ENCODE measurements at places on chromosomes 5 and 9.
A peak's percentile ranks its signal among the peaks of the same experiment; 100 is the strongest.

DNA sequence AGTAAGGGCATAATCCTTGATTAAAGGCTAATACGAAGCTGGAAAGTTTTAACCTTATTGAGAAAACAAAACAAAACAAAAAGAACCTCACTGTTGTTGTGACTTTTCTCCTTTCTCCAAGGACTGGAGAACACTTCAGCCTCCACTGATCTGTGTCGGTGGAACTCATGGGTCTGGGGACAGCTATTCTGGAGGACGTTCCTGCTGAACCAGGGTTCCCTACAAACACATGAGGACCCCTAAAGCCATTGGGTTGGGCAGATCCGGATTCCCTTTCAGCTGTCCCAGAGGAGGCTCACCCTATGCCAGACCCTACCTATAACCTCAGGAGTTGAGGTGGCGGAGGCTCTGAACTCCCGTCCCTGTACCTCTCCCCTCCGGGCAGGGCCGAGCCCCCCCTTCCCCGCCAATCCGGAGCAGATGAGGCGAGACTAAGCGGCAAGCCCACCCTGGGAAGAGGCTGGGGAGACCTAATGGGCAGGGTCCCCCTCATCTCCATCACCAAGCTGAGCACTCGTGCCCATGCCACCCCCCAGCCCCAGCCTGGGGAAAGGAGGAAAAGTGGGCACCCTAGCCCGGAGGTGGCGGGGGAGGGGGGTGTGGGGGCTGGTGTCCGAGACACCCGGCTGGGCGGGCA lies 1.6 kb upstream of the TCF7 start:
- DNase-seq: no peak

- no peak for DNase-seq
Measured at GRCh38 chr9:32723789-32724325, 59.5 kb upstream of the TMEM215 start.

DNA sequence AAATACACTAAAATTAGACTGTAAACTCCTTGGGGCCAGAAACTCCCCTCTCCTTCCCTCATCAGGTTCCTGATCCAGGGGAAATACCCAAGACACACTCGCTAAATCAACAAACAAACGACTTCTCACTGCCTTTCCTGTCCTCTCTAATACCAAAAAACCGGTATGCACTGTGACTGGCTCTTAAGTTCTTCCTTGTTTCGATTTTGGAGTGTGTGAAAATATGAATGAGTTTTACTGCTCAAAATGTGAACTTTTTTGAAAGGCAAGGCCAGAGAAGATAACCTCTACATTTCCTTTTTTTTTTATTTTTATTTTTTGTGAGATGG lies 81.1 kb upstream of the EPB41L4B start:
- no peak for DNase-seq

- DNase-seq: no peak
Measured at GRCh38 chr9:81588148-81588871, 101.0 kb downstream of the TLE1 start.

GRCh38 chr9:91805031-91805430 lies 145.0 kb downstream of the ROR2 start:
- DNase-seq: no peak

DNA sequence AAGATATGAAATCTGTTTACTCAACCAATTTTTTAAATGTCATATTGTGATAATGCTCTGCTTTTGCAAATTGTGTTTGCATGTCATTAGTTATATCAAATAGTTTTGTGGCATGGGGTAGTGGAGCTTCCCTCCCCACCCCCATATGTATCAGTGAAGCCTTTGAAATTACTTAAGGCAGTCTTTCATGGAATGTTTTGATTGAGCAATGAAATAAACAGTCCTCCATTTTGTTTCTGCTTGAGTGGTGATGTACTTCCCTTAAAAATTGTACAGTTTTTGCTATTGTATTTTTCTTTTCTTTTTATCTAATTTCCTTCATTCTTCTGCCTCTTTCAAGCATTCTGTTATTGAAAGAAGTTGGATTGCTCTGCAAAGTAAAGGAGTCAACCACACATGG lies 3.5 kb downstream of the SOWAHA start:
- DNase-seq: no peak

DNA sequence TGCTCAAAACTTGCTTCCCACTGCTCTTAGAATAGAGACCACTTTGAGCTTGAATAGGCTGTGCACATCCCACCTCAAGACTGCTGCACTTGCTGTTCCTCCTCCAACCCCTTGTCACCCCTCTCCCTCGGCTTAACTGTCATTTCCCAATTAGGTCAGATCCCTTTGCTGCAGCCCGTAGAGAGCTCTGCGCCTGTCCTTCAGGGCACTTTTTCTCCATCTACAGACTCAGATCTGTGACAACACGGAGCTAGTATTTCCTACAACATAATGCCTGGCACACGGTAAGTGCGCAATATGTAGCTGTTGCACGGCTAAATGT lies 485 bp upstream of the HABP4 start:
- DNase-seq: no peak

DNA sequence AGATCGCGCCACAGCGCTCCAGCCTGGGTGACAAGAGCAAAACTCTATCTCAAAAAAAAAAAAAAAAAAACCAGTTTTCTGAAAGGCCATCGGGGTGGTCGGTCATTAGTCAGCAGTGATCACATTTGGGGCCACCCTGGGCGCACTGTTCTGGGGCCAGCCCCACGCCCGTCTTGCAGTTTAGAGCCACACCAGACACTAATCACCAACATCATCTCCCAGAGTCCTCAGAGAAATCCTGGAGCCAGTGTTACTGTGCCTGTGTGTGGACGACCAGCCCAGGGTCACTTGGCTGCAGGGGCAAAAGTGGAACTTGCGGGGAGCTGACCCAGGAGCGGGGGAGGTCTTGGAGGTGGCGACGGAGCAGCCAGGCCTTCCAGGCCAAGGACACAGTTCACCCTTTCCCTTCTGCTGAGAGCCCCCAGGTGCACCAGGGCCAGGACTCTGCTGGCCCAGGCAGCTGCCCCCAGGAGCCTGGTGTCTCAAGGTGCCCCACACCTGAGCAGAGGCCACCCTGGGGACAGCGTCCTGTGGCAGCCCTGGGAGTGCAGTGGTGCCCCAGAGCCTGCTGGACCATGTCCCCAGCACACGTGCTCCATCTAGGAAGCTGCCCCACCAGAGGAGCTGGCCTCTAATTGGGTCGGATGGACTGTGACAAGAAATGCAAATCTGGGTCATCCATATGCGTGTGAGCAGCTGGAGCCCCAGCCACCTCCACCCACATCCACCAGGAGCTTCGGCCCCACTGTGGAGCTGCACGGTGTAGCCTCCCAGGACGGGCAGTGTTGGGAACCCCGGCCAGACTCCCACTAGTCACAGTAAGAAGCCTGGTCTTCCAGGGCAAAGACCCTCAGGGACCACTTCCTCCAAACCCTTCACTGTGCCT lies 51.1 kb downstream of the NEK6 start:
- no peak for DNase-seq

GRCh38 chr5:377326-377981 lies 55.9 kb downstream of the AHRR start:
- no peak for DNase-seq

DNA sequence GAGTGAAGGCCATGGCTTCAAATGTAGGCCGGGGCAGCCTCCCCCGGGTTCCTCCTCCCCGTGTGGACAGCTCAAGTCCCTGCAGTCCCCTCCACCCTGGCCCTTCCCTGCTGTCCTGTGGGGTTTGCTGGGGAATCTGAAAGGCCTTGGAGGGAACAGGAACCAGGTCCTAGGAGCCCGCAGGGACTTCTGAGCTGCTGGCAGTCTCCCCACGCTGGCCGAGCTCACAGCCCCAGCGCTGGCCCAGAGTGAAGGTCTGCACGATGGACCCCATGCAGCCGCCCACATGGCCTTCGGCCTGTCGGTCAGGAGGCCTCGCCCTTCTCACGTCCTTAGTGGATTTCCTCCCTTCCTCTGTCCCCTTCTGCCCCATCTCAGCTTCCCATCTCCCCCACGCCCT lies 25.7 kb upstream of the NOTCH1 start:
- no peak for DNase-seq

GRCh38 chr9:17589771-17590170 lies 10.9 kb downstream of the SH3GL2 start:
- DNase-seq: no peak

GRCh38 chr5:68423154-68423811 lies 207.7 kb downstream of the PIK3R1 start:
- no peak for DNase-seq

DNA sequence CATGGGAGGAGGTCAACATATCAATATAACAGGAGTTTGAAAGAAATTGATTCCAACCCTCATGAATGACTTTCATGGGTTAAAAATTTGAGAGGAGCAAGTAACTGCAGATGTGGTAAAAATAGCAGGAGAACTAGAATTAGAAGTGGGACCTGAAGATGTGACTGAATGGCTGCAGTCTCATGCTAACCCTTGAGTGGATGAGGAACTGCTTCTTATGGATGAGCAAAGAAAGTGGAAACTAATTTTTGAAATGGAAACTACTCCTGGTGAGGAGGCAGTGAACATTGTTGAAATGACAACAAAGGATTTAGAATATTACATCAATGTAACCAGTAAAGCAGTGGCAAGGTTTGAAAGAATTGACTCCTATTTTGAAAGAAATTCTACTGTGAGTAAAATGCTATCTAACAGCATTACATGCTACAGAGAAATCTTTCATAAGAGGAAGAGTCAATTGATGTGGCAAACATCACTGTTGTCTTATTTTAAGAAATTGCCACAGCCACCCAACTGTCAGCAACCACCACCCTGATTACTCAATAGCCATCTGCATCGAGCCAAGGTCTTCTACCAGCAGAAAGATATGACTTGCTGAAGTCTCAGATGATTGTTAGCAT lies 1683.2 kb downstream of the MAT2B start:
- DNase-seq: peak; percentile 13

DNA sequence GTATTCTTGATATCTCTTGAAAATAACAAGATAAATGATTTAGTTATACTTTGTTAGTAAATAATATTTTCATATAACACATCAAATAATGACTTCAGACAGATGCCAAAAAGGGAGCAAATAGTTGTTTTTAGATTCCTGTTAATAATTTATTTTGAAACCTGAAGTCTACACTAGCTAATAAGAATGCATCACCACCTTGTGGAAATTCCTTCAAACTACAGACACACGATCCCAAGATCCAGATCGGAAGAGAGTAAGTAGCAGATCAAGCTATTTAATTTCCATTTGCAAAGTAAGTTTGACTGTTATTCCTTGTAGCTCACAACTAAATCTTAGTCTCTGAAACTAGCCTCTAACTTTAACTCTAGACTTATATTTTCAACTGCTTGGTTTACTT lies 35.5 kb upstream of the ISL1 start:
- no peak for DNase-seq

GRCh38 chr9:69346596-69347390 lies 21.8 kb downstream of the ENTREP1 start:
- DNase-seq: no peak

GRCh38 chr5:147466360-147466980 lies 43.4 kb downstream of the DPYSL3 start:
- no peak for DNase-seq

- DNase-seq: no peak
Measured at GRCh38 chr9:114906922-114907571, 23.3 kb downstream of the TNFSF8 start.

- DNase-seq: no peak
Measured at GRCh38 chr9:124834591-124834990, 18.7 kb upstream of the WDR38 start.

DNA sequence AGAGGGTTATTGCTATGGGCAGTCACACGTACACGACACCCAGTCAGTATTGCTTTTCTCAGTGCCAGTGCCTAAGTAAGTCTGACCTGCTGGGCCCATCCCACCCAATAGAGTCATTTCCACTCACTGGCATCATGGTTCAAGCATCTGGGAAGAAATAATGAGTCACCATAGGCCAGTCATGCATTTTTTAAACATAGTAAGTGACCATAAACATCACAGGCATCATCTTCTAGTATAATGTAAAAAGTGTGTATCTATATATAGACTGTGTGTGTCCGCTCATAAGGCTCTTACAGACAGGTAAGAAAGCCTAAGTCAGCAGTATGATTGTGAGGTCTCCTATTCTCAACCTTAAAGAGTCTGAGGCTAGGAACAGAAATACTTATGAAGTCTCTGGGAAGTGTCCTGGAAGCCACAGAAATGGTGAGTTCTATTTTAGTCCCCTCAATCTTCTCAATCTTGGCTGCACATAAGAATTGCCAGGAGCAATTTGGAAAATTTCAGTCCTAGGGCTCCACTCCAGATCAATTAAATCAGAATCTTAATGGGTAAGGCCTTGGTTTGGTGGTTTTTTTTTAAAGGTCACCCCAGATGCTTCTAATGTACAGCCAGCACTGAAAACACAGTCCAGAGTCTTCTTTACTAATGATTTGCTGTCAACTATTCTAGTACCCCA lies 65.2 kb downstream of the ZNF366 start:
- no peak for DNase-seq

GRCh38 chr9:8857926-8858595 lies 1058.5 kb upstream of the DMAC1 start:
- no peak for DNase-seq

DNA sequence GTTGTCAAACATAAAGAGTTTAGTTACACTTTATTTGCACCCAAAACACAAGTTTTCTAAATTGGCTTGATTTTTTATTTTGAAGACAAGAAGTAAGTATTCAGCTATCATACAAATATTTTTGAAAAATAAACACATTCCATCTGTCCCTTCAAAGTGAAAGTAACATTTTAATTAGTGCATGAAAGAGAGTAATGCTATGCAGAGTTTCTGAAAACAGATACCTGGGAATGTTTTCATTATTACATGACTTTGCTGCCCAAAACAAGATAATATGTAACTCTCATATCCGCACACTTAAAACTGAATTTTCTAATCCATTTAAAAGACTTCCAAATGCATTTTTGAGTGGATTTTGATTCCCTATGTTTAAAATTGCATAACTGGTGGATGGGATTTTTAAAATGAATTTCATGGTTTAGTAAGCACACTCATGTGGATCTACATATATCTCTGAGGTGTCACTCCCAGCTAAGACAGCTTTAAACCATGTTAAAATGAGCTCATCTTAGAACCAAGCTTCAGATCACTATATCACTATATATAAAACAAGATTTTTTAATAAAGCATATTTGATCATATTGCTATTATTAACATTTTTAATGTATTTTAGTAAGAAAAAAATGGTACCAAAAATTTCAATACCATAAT lies 127.5 kb downstream of the ATPSCKMT start:
- DNase-seq: no peak

- DNase-seq: no peak
Measured at GRCh38 chr9:34577400-34578240, 11.9 kb downstream of the CNTFR start.

GRCh38 chr9:19554529-19554928 lies 145.7 kb downstream of the ACER2 start:
- no peak for DNase-seq

All from CD4-positive, alpha-beta T cell (primary cell).